GM12865 (cell line): ENCODE measurements at places on chromosomes 16 and 17.

GRCh38 chr17:62780951-62781350, 27.2 kb downstream of the MARCHF10 start:
- DNase-seq = no peak

- no peak for DNase-seq
Observed at GRCh38 chr17:13759518-13760335, 158.0 kb upstream of the HS3ST3A1 start.

- no peak for DNase-seq
Observed at GRCh38 chr17:39553341-39553945, 54.3 kb downstream of the NEUROD2 start.

DNA sequence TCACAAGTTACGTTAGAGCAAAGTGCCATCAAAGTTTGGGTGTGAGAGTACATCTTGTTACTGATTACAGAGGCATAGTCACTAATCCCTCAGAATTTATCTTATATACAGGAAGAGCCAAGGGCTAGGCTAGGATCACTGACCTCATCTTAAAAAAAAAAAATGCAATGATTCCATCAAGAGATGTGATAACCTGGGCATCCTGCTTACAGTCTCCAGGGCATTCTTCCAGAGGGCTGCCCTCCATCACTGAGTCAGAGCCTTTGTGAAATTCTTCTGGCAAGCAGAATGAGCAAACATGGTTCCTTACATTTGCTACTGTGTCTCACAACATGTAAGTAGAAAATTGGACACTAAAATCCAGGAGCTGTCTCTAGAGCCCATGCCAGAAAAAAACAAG, 410.6 kb downstream of the ZFHX3 start:
- DNase-seq = no peak

DNA sequence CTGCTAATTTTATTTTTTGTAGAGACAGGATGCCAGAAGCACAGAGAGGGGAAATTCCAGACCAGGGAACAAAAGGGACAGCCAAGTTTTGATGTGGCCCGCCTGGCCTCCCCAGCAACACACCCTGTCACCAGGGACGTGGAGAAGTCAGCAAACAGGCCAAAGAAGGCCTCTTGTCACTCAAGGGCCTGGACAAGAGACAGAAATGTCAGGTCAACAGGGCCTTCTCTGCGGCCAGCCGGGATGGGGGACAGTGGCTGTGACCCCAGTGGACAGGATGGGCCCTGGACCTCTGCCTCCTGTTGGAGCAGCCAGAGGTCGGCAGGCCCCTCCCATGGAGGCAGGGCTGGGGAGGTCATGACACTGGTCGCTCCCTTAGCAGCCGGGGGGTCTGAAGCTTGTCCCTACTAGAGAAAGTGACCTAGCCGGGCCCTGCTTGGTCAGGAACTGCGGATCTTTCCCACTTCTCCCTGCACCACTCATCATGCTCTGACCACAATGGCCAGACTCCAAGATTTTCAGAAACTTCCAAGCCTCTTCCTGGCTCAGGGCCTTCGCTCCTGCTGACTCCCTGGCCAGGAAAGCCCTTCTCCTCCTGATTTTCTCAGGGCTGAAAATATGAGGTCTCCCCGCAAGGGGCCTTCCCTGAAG, 9.2 kb upstream of the TVP23A start:
- no peak for DNase-seq

- peak; percentile 73 for DNase-seq
Observed at GRCh38 chr17:48429638-48430586, at the start of gene SKAP1. Gene SKAP1 (minus strand): TSS chr17:48430214.

GRCh38 chr17:17844079-17844478, 7.3 kb upstream of the SREBF1 start:
- no peak for DNase-seq

DNA sequence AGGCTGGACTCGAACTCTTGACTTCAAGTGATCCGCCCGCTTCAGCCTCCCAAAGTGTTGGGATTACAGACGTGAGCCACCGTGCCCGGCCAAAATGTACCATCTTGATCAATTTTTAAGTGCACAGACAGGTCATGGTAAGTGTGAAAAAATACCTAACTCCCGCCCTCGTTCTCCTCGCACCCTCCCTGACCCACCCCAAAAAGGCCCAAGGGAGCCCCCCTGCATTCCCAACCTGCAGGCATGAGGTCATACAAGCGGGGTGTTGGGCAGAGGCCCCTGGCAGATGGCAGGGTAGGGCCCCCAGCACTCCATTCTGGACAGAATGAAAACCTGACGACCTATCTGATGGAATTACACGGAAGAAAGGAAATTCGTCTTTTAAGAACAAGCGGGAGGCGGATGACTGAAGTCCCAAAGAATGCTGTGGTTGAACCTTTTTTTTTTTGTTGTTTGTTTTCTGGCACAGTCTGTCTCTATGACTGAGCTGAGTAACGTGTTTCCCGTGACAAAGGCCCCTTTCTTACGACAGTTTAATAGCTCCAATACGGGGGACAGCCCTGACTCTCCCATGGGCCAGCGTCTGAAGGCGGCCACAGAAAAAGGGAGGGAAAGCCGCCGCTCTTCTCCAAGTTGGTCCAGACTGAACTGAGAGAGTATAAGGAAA, 376.4 kb downstream of the SLC39A11 start:
- DNase-seq = no peak

DNA sequence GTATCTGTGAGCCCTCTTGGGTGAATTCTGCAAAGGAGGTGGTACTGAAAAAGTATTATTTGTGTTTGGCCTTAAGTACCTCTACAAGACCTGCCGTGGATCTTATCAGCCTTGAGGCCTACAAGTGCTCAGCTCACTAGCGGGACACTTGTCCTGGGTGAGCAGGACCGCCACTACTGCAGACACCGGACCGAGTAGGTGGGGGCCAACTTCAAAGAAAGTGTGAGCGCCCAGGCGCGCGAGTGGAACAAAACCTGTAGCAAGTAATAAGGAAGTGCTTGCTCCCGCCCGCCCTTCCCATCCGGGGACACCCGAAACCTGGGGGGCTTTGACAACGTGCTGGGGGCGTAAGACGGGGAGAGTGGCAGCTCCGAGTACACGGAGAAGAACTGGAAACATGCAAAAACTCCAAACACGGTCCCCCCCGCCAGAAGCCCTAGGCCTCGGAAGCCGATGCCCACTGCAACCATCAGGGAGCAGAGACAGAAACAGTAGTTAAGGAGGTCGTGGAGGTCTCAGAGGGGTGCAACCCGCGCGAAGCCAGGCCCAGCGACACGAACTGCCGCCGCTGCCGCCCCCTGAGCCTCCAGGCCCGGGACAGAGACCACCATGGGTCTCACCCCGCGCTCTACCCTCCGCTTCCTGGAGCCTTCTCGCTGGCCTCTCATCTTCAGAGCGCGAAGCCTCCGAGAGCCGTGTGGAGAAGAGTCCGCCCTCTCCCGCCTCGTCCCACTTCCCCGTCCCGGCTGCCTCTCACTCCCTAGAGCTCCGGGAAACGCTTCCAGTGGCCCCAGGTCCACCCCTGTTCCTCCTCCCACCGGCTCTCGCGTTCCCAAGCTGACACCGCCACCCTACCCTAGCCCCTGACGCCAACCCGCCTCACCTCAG, 537 bp downstream of the CNOT1 start:
- peak; percentile 79 for DNase-seq

DNA sequence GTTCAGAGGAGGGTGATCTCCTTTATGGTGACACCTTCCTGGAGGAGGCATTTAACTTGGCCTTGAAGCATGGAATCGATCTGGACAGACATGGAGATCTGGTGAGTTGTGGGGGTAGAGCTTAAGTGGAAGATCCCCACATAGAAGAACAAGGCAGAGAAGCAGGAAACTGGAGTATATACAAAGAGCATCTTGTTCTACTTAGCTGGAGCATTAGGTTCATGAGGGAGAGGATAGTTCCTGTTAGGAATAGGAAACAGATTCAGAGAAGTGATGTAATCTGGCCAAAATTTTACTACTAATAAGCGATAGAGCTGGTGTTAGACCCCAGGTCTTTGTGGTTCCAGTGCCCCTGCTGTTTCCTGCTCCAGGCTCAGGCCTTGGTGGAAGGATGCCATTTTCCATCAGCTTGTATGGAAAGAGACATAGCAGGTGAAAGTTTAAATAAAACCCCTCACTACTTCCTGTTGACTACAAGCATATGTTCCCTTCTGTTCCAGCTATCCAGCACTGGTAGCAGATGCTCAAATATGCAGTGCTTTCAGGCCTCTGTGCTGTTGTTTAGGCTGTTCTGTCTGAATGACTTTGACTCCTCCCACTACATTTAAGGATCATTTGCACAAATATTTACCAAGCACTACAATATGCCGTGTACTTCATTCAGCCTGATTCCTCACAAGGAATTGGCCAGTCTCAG, 9.4 kb downstream of the RPAIN start:
- DNase-seq = no peak

DNA sequence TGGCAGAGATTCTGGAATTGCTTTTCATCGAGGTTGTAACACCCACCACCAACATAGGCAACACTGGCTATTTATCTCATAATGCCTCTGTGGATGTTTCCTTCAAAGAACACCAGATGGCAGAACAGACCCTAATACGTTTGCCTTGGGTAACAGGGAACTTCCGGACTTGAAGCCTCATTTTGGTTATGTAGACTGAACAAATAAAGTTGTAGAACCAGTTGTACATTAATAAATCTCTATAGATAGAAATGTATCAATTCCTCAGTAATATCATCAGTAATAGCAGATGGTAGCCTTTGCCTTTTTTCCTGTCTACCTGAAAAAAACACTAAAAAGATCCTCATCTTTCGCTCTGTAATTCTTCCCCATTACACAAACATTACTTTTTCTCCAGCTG, 25.9 kb upstream of the APOH start:
- DNase-seq = peak; percentile 76

GRCh38 chr16:73172973-73173709, 125.2 kb upstream of the ZFHX3 start:
- DNase-seq = no peak

DNA sequence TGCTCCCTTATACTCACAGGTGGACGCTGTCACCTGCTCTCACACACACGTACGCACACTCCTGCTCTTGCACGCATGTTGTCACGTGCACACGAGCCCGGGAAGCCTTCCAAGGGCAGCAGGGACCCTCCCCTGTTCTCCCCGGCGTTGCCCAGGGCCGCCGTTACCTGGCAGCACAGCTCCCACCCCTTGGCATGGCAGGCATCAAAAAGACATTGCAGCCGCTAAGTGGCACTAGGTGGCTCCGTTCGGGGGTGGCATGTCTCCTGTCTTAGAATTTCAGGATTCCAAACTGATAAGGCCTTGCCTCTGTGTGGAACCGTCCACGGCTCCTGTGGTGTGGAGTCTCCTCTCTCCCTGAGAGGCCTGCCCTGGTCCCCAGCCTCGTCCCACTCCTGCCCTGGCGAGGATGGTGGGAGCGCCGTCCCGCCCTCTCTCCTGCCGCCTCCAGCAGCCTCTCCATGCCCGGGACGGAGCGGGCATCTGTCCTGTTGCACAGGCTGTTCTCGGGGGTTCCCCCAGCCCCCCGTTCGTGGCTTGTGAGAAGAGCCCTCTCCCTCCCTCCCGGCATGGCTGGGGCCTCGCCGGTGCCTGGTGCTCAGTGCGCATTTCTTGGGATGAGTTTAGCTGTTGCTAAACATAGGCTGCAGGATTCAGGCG, 126.7 kb upstream of the GSE1 start:
- DNase-seq = no peak

GRCh38 chr16:31471875-31472708, at the start of gene TGFB1I1:
Gene TGFB1I1 (plus strand): TSS chr16:31472152. CDS start chr16:31472189, 37 bp downstream.
- DNase-seq = no peak

- no peak for DNase-seq
Observed at GRCh38 chr17:80843741-80844156, 147.9 kb upstream of the CHMP6 start.

- DNase-seq = peak; percentile 73
Observed at GRCh38 chr17:64218066-64218465, 45.0 kb downstream of the TEX2 start.

DNA sequence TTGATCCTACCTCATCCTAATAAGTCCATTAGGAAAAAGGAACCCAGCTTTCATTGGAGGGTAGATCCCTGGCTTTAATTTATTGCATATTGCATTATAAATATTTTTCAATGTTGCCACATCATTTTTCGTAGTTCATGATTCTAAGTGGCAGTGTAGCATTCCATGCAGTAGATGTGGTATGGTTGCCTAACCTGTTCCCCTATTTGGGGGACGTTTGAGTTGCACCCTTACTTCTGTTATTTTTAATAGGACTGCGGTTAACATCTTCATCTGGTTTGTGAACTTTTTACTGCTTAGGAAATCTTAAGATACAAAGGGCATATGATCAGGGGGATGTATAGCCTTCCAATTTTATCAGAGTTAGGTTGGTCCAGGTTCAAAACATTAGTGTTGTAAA, 5.4 kb downstream of the SCPEP1 start:
- no peak for DNase-seq

DNA sequence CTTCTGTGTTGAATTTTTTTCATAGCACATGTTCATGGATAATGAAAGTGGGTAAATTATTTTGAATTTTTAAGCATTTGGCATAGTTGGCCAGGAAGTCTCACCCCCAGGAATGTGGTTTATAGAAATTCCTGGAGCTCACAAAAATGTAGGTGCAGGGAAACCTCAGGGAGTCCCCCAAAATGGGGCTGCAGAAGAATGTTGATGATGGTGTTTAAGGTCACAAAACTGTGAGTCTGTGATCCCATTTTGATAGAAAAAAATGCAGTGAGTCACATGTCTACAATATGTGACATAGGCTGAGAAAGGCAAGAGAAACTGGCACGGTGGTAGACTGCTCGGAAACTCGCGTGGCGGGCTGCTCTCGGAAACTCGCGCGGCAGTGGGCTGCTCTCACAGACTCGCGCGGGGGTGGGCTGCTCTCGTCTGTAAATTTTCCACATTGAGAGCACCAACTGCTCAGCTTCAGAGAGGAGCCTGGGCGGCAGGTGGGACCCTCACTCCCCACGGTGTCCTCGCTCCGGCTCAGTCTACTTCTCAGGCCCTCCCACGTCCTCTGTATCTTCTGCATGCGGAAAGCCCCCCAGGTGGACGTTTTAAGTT, 18.7 kb upstream of the MC1R start:
- DNase-seq = no peak

DNA sequence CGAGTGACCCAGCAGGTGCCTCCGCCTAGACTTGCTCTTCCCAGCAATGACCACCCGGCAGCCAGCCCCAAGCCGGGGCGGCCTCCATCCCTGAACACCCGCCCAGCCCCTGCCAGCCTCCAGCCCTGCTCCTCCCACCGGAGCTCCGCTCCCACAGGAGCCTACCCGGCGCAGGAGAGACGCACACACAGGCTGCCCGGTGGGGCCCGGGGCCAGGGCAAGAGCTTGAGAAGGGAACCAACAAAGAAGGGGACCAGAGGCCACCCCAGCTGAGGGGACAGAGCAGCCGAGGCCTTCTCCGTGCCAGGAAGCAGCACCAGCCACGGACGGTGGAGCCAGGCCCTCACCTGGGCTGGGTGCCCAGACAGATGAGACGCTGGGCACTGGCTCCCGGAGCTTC, 13.8 kb downstream of the PKD1 start:
- DNase-seq = no peak

DNA sequence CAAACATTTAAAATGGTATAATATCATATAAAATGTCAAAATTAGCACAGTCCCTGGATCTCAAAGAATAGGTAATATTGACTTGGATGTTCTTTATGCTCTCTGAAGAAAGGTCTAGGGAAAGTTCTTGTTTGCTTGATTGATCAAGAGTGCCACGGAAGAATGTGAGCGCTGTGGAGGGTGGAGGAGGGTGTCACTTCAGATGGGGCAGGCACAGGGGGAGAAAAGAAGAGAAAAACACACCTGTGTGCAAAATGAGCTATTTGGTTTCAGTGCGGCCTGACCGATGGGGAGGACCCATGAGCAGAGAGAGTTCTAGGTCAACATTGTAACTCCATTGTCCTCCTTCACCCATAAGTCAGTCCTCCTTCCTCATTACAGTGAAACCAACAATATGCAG, 8.8 kb upstream of the VPS4A start:
- no peak for DNase-seq
